Activated CD8-positive, alpha-beta T cell treated with anti-CD3 and anti-CD28 coated beads, Interleukin-2, amount 10 ng/mL, durations not matched to agents 7 days and 5 days (primary cell): ENCODE measurements at places on chromosomes 5 and 9.
A peak's percentile ranks its signal among the peaks of the same experiment; 100 is the strongest.

GRCh38 chr5:72408127-72408526 lies 88.0 kb downstream of the PTCD2 start:
- H3K4me3 ChIP-seq: no peak overlapping the region
- no peak overlapping the region for H3K27ac ChIP-seq
- no peaks in the 10 kb centered on the region for H3K36me3 ChIP-seq
- H3K4me1 ChIP-seq: no peaks in the 10 kb centered on the region

DNA sequence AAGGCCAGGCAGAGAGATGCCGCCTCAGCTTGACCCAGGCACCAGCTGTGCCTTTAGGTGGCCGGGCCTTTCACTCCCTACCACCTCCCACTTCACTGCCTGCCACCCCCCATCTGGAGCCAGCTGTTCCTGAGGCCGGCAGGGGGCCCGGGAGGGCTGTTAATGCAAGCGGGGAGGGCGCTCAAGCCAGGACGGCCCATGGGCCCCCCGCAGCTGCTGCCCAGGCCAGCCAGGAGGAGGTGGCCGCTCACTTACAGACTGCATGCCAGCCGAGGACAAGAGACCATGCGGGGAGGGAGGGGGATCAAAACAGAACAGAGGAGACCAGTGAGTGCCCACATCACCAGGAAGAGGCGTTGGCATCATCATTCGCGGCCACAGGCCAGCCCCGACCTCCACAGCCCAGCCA lies 4.5 kb downstream of the ABCA2 start:
- H3K36me3 ChIP-seq: peaks cover 6% of the 10 kb centered on the region
- no peak overlapping the region for H3K4me3 ChIP-seq
- H3K27ac ChIP-seq: no peak overlapping the region
- peaks cover 2% of the 10 kb centered on the region for H3K27me3 ChIP-seq
- no peak for DNase-seq
- peaks cover 32% of the 10 kb centered on the region for H3K4me1 ChIP-seq

- H3K27ac ChIP-seq: no peak overlapping the region
- no peaks in the 10 kb centered on the region for H3K36me3 ChIP-seq
- H3K4me3 ChIP-seq: no peak overlapping the region
- no peak for DNase-seq
- no peaks in the 10 kb centered on the region for H3K27me3 ChIP-seq
Measured at GRCh38 chr5:83102364-83102980, 25.1 kb downstream of the XRCC4 start.

GRCh38 chr5:170617533-170618490 lies 114.0 kb downstream of the KCNIP1 start:
- peaks cover 5% of the 10 kb centered on the region for H3K27me3 ChIP-seq
- peaks cover 6% of the 10 kb centered on the region for H3K4me1 ChIP-seq
- H3K4me3 ChIP-seq: peak overlapping the region; percentile 13
- H3K27ac ChIP-seq: no peak overlapping the region
- no peaks in the 10 kb centered on the region for H3K36me3 ChIP-seq

GRCh38 chr5:160451281-160451680 lies 29.6 kb downstream of the PTTG1 start:
- no peaks in the 10 kb centered on the region for H3K36me3 ChIP-seq
- no peak for DNase-seq
- no peak overlapping the region for H3K4me3 ChIP-seq
- H3K4me1 ChIP-seq: peaks cover 7% of the 10 kb centered on the region
- peaks cover 11% of the 10 kb centered on the region for H3K27me3 ChIP-seq
- H3K27ac ChIP-seq: no peak overlapping the region

GRCh38 chr5:33205727-33206410 lies 234.9 kb upstream of the TARS1 start:
- no peak overlapping the region for H3K4me3 ChIP-seq
- DNase-seq: no peak
- no peaks in the 10 kb centered on the region for H3K27me3 ChIP-seq
- no peaks in the 10 kb centered on the region for H3K36me3 ChIP-seq
- no peaks in the 10 kb centered on the region for H3K4me1 ChIP-seq

GRCh38 chr9:79829566-79830302 lies 258.0 kb downstream of the TLE4 start:
- DNase-seq: no peak
- H3K27me3 ChIP-seq: no peaks in the 10 kb centered on the region
- peaks cover 4% of the 10 kb centered on the region for H3K4me1 ChIP-seq

DNA sequence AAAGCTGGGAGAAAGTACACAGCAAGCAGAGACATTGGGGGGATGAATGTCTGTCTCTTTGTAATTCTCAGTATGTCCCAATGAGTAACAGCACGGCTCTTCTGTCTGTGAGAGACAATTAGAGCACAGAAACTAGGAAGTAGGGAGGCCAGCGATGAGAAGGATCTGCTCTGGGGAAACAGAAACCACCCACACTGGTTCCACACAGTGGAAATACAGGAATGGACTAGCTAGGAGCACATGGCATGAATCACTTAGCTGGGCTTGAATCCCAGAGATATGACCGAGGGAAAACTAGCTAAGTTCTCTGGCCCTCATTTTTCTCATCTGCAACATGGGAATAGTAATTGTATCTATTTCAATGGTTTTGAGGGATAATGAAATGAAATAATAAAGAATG lies 895.9 kb downstream of the TLE4 start:
- H3K27me3 ChIP-seq: no peaks in the 10 kb centered on the region
- no peaks in the 10 kb centered on the region for H3K4me1 ChIP-seq
- H3K36me3 ChIP-seq: no peaks in the 10 kb centered on the region
- no peak for DNase-seq
- H3K27ac ChIP-seq: no peak overlapping the region
- H3K4me3 ChIP-seq: no peak overlapping the region

- H3K36me3 ChIP-seq: no peaks in the 10 kb centered on the region
- peaks cover 5% of the 10 kb centered on the region for H3K27me3 ChIP-seq
- H3K4me1 ChIP-seq: peaks cover 5% of the 10 kb centered on the region
- no peak overlapping the region for H3K4me3 ChIP-seq
Measured at GRCh38 chr5:120454094-120454798, 9.9 kb upstream of the PRR16 start.

GRCh38 chr5:113250341-113250953 lies 184.3 kb downstream of the TSSK1B start:
- no peak overlapping the region for H3K27ac ChIP-seq
- peaks cover 7% of the 10 kb centered on the region for H3K4me1 ChIP-seq
- no peaks in the 10 kb centered on the region for H3K36me3 ChIP-seq
- H3K27me3 ChIP-seq: peaks cover 2% of the 10 kb centered on the region
- no peak for DNase-seq
- no peak overlapping the region for H3K4me3 ChIP-seq

DNA sequence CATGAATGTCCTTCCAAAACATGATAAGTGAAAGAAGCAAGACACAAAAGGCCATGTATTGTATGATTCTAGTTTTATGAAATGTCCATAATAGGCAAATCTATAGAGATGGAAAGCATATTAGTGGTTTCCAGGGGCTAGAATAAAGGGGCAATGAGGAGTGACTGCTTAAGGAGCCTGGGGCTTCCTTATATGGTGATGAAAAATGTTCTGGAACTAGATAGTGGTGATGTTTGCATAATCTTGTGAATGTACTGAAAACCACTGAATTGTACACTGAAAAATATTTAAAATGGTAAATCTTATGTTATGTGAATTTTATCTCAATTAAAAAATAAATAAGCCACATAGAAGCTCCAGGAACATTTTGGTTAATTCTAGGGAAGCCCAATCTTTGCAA lies 144.4 kb upstream of the ANKRD55 start:
- H3K4me1 ChIP-seq: no peaks in the 10 kb centered on the region
- H3K36me3 ChIP-seq: no peaks in the 10 kb centered on the region
- H3K4me3 ChIP-seq: no peak overlapping the region
- H3K27me3 ChIP-seq: peaks cover 2% of the 10 kb centered on the region

- peak overlapping the region; percentile 58 for H3K4me3 ChIP-seq
- DNase-seq: peak; percentile 70
- no peaks in the 10 kb centered on the region for H3K27me3 ChIP-seq
- no peaks in the 10 kb centered on the region for H3K36me3 ChIP-seq
Measured at GRCh38 chr5:160199410-160199911, 29.8 kb upstream of the FABP6 start.

GRCh38 chr9:21688108-21689102 lies 114.0 kb upstream of the MTAP start:
- no peaks in the 10 kb centered on the region for H3K27me3 ChIP-seq
- H3K4me1 ChIP-seq: peaks cover 23% of the 10 kb centered on the region
- peak overlapping the region; percentile 30 for H3K4me3 ChIP-seq
- H3K36me3 ChIP-seq: no peaks in the 10 kb centered on the region
- no peak for DNase-seq

DNA sequence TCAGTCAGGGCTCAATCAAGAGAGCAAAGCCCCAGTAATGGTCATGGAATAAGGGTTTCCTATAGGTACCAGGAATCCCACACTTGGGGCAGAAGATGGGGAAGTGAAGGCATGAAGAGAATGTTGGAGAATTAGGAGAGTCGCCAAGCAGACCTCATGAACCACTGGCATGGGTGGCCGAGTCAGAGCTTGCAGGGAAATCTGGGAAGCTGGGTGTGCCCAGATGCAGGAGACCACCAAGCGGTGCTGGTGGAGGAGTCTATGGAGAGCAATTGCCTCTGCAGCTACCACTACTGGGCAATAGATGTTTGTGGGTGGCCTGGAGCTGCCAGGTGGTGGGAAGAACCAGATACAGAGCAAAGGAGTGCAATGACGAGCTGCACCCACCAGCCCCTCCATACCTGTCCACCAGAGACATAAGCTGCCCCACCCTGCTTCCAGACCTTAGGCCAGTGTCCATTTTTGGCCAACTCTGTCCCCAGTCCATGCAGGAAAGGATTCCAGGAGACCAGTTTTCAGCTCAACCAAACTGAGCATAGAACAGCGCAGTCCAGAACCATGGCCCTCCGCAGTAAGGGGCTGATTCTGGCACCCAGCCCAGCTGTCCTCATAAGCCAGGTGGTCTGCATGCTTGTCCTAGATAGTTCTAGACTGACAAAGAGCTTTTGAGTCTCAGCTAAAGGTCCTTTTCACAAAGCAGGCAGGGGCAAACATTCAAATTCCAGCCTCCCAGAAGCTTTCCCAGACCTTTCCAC lies 323.9 kb downstream of the GADD45G start:
- H3K27me3 ChIP-seq: peaks cover 20% of the 10 kb centered on the region
- no peak for DNase-seq
- no peaks in the 10 kb centered on the region for H3K36me3 ChIP-seq
- no peak overlapping the region for H3K27ac ChIP-seq

DNA sequence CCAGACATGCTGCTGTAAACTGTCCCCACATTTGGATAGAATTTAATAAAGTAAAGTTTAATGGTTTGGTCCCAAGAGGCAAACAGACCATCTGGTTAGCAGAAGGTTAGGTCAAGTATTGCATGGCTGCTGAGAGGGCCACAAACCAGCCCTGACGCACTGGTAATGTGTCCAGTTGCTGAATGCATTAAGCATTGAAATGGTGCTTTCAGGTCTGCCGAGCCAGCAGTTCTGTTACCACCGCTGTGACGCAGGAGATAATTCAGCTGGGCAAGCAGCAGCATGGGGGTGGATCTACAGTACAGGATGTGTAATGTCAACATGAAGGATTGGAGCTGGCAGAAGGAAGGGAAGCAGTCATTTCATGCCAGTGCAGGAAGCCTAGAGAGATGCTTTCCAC lies 16.0 kb downstream of the ZNF462 start:
- H3K27me3 ChIP-seq: no peaks in the 10 kb centered on the region
- H3K4me3 ChIP-seq: no peak overlapping the region
- no peaks in the 10 kb centered on the region for H3K36me3 ChIP-seq

DNA sequence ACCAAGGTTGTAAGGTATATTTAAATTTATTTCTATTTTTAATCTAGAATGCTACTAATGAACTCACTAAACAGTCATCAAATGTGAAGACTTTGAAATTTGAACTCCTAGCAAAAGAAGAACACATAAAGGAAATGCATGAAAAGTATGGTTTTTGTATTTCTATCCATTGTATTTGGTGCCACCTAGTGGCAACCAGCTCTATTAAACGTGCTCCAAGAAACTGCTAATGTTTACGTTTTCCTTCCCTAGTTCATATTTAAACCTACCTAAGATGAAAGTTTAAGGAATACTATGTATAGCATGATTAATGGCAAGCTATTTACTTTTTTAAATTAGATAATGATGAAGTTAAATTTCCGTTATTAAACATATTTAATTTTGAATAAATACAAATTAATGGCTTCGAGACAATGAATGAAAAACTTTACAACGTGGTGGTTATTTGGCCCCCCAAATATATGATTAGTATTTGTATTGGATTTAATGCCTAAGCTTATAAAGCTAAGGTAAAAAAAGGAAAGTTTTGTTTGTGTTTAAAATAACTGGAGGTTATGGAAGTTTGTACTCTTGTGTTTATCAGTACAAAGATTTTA lies 115.9 kb upstream of the SH3GL2 start:
- DNase-seq: peak; percentile 43
- H3K4me1 ChIP-seq: no peaks in the 10 kb centered on the region
- no peak overlapping the region for H3K27ac ChIP-seq
- H3K36me3 ChIP-seq: no peaks in the 10 kb centered on the region

GRCh38 chr9:124149992-124150391 lies 107.8 kb upstream of the NEK6 start:
- peaks cover 33% of the 10 kb centered on the region for H3K27me3 ChIP-seq
- no peaks in the 10 kb centered on the region for H3K4me1 ChIP-seq
- H3K27ac ChIP-seq: no peak overlapping the region
- H3K4me3 ChIP-seq: no peak overlapping the region
- DNase-seq: peak; percentile 15

- DNase-seq: no peak
- no peaks in the 10 kb centered on the region for H3K4me1 ChIP-seq
- H3K36me3 ChIP-seq: no peaks in the 10 kb centered on the region
- no peaks in the 10 kb centered on the region for H3K27me3 ChIP-seq
- H3K4me3 ChIP-seq: no peak overlapping the region
- H3K27ac ChIP-seq: no peak overlapping the region
Measured at GRCh38 chr9:130981756-130982137, 27.2 kb upstream of the LAMC3 start.

DNA sequence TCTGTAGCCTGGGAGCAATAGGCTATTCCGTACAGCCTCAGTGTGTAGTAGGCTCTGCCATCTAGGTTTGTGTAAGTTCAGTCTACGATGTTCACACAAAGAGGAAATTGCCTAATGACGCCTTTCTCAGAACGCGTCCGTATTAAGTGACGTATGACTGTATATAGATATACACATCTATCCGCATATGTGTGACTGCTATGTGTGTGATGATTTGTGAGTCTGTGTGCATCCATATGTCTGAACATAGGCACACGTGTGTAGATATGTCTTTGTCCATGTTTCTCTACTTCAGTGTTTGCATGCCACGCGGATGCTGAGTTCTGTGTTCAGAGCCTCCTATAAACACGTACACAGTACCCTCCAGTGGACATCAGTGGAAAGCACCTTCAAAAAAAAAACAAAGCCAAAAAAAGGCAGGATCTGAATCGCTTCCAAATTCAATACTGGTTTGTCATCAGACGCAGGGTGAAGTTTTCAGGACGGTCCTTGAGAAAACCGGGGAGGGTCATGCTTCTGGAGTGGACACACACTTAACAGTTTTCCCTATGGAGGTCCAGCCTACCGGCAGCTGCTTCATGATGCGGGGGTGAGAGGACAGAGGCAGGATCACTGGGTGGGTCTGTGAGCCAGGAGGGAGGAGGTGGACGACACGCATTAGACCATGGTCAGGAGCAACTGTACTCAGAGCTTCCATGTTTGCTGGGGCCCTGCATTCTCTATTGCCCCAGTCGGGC lies 29.5 kb upstream of the ALDH1B1 start:
- peaks cover 7% of the 10 kb centered on the region for H3K27me3 ChIP-seq
- peak; percentile 36 for DNase-seq
- peak overlapping the region; percentile 48 for H3K4me3 ChIP-seq
